H1 (cell line): ENCODE measurements at places on chromosomes 2 and 18.

- DNase-seq, result no peak
- no peak overlapping the region for H3K4me3 ChIP-seq
- no peaks in the 10 kb centered on the region for H3K36me3 ChIP-seq
- no peaks in the 10 kb centered on the region for H3K4me1 ChIP-seq
Observed at GRCh38 chr2:149465873-149466272, 121.7 kb downstream of the MMADHC start.

GRCh38 chr2:10752236-10752635 is 30.8 kb downstream of the ATP6V1C2 start:
- H3K4me1 ChIP-seq, result no peaks in the 10 kb centered on the region
- no peak overlapping the region for H3K27ac ChIP-seq
- H3K36me3 ChIP-seq, result no peaks in the 10 kb centered on the region
- no peaks in the 10 kb centered on the region for H3K27me3 ChIP-seq

DNA sequence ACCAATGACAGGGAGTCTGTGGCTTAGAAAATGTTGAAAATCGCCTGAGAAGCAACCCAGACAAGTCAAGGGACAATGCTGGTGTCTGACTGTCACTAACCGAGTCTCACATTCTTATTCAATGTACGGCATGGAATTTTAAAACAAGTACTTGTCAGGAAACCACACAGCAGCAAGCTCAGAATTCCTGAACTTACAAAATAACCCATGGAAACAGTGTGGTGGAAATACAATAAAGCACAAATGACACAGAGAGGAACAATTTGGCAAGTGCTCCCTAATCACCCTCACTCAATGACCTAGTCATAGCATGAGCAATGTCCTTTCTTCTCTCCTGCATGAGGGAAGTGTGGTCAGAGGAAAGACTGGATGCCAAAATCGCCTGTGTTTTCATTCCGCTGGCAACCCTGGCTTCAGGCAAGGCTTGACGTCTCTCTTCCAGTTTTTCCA is 154.0 kb downstream of the SATB2 start:
- H3K4me3 ChIP-seq, result no peak overlapping the region
- H3K27ac ChIP-seq, result no peak overlapping the region

DNA sequence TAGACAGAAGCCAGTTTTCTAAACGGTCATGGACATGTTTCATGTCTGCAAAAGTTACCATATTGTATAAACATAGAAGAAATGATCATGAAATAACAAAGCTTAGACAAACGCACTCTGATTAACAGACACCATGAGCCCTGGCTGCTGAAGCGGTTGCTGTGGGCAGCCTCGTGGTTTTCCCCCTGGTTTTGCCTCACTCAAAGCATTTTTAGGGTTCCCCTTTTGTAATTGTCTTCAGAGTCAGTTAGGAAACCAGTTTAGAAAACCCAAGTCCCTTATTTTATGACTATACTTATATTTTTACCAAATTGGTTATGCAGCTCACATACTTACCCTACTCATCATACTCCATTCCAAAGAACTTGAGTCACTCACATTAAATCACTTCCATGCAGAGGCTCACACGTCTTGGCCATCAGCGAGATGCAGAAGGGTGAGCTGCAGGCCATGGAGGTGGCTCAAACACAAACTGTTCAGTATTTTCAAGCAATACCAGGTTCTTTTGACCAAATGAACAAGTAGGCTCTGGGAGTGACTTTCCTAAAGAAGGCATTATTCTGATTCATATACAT is 105.6 kb upstream of the SALL3 start:
- DNase-seq, result no peak
- H3K4me3 ChIP-seq, result no peak overlapping the region
- no peaks in the 10 kb centered on the region for H3K4me1 ChIP-seq
- no peak overlapping the region for H3K27ac ChIP-seq

- H3K4me1 ChIP-seq, result peaks cover 5% of the 10 kb centered on the region
- no peaks in the 10 kb centered on the region for H3K27me3 ChIP-seq
- H3K4me3 ChIP-seq, result no peak overlapping the region
- no peaks in the 10 kb centered on the region for H3K36me3 ChIP-seq
- H3K27ac ChIP-seq, result no peak overlapping the region
Observed at GRCh38 chr2:172931256-172931894, 144.3 kb upstream of the MAP3K20 start.

DNA sequence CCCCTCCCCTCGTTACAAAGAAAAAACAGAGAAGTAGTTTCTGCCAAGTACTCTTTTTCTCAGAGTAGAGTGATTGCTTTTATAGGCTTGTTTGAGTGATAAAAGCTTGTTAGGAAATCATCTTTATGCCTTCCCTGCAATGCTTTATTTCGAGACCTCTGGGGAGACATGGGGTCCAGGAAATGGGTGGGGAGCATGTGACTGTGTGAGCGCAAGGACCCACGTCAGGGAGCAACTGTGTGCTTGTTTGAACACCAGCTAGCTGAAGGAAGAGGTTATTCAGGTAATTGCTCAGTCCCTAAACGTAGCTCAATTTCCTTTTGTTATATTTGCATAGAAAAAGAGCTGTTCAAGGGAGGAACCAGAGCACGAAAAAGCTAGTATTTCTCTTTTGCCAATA is 187.3 kb downstream of the FAM210A start:
- H3K27ac ChIP-seq, result no peak overlapping the region
- no peaks in the 10 kb centered on the region for H3K27me3 ChIP-seq
- DNase-seq, result no peak
- H3K36me3 ChIP-seq, result no peaks in the 10 kb centered on the region
- no peak overlapping the region for H3K4me3 ChIP-seq
- H3K4me1 ChIP-seq, result no peaks in the 10 kb centered on the region

GRCh38 chr2:239897596-239898235 is 127.4 kb downstream of the NDUFA10 start:
- no peaks in the 10 kb centered on the region for H3K36me3 ChIP-seq
- DNase-seq, result no peak
- H3K27ac ChIP-seq, result no peak overlapping the region
- H3K4me3 ChIP-seq, result no peak overlapping the region
- H3K4me1 ChIP-seq, result peaks cover 6% of the 10 kb centered on the region
- H3K27me3 ChIP-seq, result no peaks in the 10 kb centered on the region
